ENCODE measurements at places on chromosomes 3 and 15.
A peak's percentile ranks its signal among the peaks of the same experiment; 100 is the strongest.

GRCh38 chr3:52645549-52645948 lies 40.2 kb downstream of the PBRM1 start:
- no peak for DNase-seq

GRCh38 chr3:72818092-72818773 lies 30.0 kb downstream of the SHQ1 start:
- DNase-seq = peak; percentile 64

GRCh38 chr3:42265059-42265991 lies 660 bp downstream of the CCK start:
- no peak for DNase-seq

- peak; percentile 22 for DNase-seq
Measured at GRCh38 chr15:84749111-84749991, 959 bp downstream of the ZNF592 start.

Data from fibroblast of lung (primary cell).